ENCODE measurements at places on chromosomes 1 and 21.

DNA sequence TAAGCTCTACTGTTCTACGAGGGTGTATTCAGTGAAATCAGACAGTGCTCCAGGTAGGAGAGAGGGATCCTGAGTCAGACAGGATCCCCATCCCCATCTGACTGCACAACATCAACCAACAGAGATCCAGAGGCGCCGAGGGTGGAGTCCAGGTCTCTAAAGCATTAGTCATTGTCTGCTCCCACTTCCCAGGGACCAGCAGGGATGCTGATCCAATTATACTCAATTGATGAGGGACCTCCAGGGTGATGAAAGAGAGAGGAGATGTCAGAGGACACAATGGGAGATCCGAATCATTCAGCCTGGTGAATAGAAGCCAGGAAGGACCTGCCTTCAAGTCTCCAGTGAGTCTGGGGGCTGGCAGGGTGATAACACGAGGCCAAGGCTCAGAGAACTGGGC is 39.5 kb upstream of the STMN1 start:
- DNase-seq: no peak

- no peak for DNase-seq
Measured at GRCh38 chr1:228691926-228692325, 43.4 kb upstream of the RHOU start.

DNA sequence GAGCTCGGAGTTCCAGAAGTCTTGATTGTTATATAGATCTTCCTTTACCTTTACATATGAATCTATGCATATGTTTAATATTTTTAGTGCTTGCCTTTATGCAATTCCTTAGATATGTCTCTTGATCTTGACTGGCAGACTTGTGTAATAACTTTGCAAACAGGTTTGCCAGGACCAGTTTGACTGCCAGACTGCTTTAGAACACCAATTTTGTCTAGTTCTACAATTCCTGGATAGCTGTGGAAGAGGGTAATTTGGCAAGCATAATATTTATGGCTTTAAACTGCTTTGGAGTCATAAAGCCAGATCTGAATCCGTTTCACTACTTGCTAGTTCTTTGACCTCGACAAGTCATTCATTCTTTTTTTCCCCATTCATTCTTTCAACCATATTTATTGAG is 250.0 kb downstream of the FAF1 start:
- no peak for DNase-seq

- no peak for DNase-seq
Measured at GRCh38 chr1:179823693-179824092, 53.9 kb downstream of the TOR1AIP2 start.

DNA sequence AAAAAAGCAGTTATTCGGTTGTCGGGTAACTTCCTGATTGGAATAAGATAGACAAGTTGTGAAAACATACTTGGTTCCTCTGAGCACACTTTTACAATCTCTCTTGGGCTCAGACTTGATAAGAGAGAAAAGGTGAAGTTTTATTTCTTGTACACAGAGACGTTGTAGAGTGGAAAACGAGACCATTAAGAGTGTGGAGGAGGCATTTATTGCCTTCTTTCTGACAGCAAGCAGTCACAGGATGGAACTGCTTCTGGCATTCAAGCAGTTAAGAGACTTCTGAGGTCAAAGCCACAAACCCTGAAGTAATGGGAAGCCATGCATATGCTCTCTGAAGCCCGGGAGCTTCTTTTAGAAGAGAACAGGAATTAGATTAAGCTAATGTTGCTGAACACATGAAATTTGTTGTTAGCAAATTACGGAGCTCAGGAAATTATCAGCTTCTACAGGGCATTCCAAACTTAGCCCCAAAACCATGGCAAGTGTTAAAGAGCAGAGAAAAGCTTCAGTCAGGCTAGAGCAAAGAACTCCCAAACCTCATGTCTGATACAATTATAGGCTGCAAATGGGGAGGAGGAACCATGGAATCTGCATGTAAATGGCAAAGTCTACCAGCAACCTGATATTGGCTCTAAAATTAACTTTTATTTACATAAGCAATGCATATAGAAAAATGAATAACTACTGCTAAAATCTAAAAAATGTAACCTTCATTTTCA is 26.0 kb downstream of the S1PR1 start:
- no peak for DNase-seq

GRCh38 chr1:28860332-28861073 is 48.5 kb downstream of the OPRD1 start:
- no peak for DNase-seq

Measured in activated T-cell treated with anti-CD3 and anti-CD28 coated beads for 24 hours (primary cell).